A673 (cell line): ENCODE measurements at places on chromosomes 1 and 21. TPM values are rescaled to one million over a fixed set of nuclear protein-coding genes. Genes with fewer than 3 reads are reported as not detected.
A peak's percentile ranks its signal among the peaks of the same experiment; 100 is the strongest.

DNA sequence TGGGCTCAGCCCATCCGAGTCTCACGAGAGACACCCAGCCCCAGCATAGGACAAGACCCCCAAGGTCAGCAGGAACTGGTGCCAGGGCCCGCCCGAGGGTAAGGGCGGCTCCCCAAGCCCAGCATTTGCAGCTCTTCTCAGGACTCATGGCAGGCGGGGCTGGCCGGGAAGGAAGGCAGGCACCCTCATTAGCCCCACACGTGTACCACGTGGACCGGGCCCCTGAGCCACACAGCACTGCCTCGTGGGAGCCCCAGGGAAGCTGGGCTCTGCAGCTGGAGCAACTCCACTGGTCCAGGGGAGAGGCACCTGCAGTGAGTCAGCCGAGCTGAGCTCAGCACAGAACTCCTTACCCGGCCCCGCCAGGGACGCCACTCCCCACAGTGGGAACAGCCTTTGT lies 97.7 kb upstream of the IFFO2 start:
- H3K27me3 ChIP-seq, result no peaks in the 10 kb centered on the region
- H3K4me3 ChIP-seq, result no peak overlapping the region
- DNase-seq, result no peak
- H3K27ac ChIP-seq, result peak overlapping the region; percentile 69
- H3K36me3 ChIP-seq, result no peaks in the 10 kb centered on the region
- peaks cover 36% of the 10 kb centered on the region for H3K4me1 ChIP-seq

The SPATA46 gene
- not detected in 2 replicates for total RNA-seq

DNA sequence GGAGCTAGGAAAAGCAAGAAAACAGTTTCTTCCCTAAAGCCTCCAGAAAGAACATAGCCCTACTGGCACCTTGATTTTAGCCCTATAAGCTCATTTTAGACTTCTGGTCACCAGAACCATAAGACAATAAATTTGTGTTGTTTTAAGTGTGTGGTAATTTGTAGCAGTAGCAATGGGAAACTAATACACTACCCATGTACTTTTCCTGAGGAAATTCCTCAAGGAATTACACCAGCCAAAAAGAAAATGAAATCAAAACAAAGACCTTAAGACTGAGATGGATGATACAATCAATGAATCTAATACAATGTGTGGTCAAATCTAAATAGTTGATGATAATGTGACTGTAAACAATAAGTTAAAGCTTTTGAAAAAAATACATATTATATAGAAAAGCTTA lies 11.8 kb downstream of the VAMP4 start:
- no peak overlapping the region for H3K27ac ChIP-seq
- no peak for DNase-seq
- H3K27me3 ChIP-seq, result no peaks in the 10 kb centered on the region
- peaks cover 4% of the 10 kb centered on the region for H3K4me1 ChIP-seq

- H3K27me3 ChIP-seq, result no peaks in the 10 kb centered on the region
- H3K4me3 ChIP-seq, result no peak overlapping the region
- DNase-seq, result no peak
- H3K27ac ChIP-seq, result no peak overlapping the region
- peaks cover 26% of the 10 kb centered on the region for H3K36me3 ChIP-seq
These were observed 12.2 kb downstream of the ZDHHC18 start for GRCh38 chr1:26838474-26839338.

DNA sequence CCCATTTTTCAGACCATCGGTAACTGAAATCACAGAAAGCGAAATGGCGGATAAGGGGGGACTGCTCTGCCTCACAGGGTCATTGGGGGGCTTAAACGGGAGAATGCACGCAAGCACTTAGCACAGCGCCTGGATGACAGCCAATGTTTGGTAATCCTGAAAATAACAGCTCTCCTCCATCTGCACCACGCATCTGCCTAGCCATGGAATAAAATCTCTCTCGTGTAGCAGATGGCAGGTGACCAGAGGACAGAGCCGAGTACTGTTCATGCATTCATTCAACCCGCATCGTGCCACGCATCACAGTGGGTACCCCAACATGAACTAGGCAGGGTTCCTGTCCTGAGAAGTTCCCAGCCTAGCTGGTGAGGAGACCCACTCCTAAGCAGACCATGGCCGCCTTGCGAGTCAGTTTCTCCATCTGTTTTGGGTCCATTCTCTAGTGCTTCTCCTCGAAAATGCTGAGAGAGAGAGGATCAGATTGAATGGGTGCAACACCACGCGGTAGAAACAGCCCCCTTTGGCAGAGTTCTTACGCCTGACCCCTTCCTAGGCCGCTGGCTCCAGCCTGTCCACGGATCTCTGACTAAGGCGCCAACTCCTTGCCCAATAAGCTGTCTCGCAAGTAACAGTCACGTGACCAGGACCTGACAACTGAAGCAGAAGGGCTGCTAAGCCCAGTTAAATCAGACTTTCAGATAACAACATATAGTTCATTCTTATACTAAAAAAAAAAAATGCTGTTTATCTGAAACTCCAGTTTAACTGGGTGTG lies 7.3 kb downstream of the SLC1A7 start:
- H3K4me1 ChIP-seq, result no peaks in the 10 kb centered on the region
- H3K4me3 ChIP-seq, result no peak overlapping the region
- no peak overlapping the region for H3K27ac ChIP-seq
- H3K27me3 ChIP-seq, result no peaks in the 10 kb centered on the region
- no peaks in the 10 kb centered on the region for H3K36me3 ChIP-seq

GRCh38 chr1:31010086-31010989 lies 55.2 kb downstream of the PUM1 start:
- peaks cover 23% of the 10 kb centered on the region for H3K4me1 ChIP-seq
- H3K4me3 ChIP-seq, result no peak overlapping the region
- DNase-seq, result no peak
- no peak overlapping the region for H3K27ac ChIP-seq

The NMNAT1 gene
- total RNA-seq, result 4.3 and 4.5 TPM in 2 replicates

- no peak within 1 kb of the TSS for H3K27ac ChIP-seq
- peaks cover 15% of the 10 kb centered on the region for H3K4me1 ChIP-seq
- DNase-seq, result no peak
These were observed at the start of gene ANGPTL3 for GRCh38 chr1:62597281-62597680. ANGPTL3 (plus strand) TSS chr1:62597520; CDS start chr1:62597567, 47 bp downstream.

The OTUD3 gene
- 32.8 and 33.9 TPM in 2 replicates for total RNA-seq

The AIRE gene
- total RNA-seq, result not detected in 2 replicates

DNA sequence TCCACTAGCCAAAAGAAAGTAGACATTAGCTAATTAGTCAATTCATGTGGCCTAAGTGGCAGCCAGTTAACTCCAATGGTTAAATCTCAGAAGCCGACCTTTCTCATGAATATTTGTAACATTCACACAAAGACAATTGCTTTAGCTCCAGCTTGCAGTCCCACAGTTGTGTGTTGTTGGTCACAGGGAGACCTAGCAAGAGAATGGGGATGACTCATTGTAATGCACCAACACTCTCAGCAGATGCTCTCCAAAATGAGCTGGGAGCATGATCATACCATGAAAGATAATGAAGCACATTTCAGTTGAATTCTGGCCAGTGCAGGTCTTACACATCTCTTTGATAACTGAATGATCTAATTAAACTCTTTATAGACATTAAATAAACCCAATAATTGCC lies 160.4 kb downstream of the HLX start:
- H3K4me3 ChIP-seq, result no peak overlapping the region
- H3K36me3 ChIP-seq, result no peaks in the 10 kb centered on the region
- H3K27ac ChIP-seq, result no peak overlapping the region

GRCh38 chr1:54257876-54258275 lies 57.9 kb downstream of the MRPL37 start:
- no peak for DNase-seq
- H3K36me3 ChIP-seq, result no peaks in the 10 kb centered on the region
- H3K27me3 ChIP-seq, result no peaks in the 10 kb centered on the region
- H3K4me1 ChIP-seq, result peaks cover 6% of the 10 kb centered on the region
- H3K4me3 ChIP-seq, result no peak overlapping the region

The KCNK1 gene
- not detected in 2 replicates for total RNA-seq

- H3K27me3 ChIP-seq, result no peaks in the 10 kb centered on the region
- no peak overlapping the region for H3K27ac ChIP-seq
- no peak for DNase-seq
- no peaks in the 10 kb centered on the region for H3K4me1 ChIP-seq
These were observed 24.3 kb downstream of the PGBD5 start for GRCh38 chr1:230401763-230402294.

The LCK gene
- not detected in 2 replicates for total RNA-seq

The OR2T35 gene
- total RNA-seq, result not detected in 2 replicates

DNA sequence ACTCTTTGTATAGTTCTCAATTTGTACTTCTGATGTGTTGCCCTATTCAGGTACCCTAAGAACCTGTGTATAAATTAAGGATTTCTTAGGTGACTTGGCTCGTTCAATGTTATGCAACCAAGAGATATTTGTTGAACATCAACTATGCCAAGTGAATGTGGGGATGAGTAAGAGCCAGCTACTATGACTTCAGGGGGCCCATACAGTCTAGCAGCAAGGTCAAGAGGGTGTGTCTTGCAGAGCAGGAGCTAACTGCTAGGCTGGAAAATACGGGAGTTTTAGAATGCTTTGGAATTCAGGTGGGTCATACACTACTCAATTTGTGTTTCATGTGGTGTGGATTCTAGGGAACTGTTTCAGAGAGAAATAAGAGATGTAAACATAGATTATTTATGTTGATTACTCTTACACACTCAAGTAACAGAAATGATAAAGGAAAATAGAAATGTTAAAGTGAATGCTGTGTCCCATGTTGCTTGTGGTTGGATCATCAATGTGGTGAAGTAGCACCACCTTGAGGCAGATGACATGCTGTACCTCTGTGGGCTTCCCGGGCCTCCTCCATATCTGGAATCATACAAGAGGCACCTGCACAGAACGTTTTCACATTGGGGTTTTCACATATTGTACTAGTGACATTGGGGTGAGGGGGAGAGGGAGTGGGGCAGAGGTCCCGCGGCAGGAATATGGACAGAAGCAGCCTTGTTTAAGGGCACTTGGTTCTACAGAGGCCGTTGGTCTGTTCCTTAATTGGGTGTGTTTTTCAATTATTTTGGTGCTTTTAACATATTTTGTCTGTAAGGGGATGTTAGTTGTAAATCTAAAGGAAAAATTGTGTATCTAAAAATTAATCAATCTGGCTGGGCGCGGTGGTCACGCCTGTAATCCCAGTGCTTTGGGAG lies 12.4 kb downstream of the ARPC5 start:
- peak; percentile 68 for DNase-seq
- H3K27ac ChIP-seq, result no peak overlapping the region
- H3K4me1 ChIP-seq, result peaks cover 5% of the 10 kb centered on the region
- peaks cover 23% of the 10 kb centered on the region for H3K36me3 ChIP-seq
- H3K4me3 ChIP-seq, result no peak overlapping the region

The RNPEP gene
- total RNA-seq, result 59.3 and 74.1 TPM in 2 replicates

The CASQ1 gene
- not detected in 2 replicates for total RNA-seq

GRCh38 chr1:232319072-232319471 lies 310.9 kb downstream of the SIPA1L2 start:
- no peaks in the 10 kb centered on the region for H3K4me1 ChIP-seq

GRCh38 chr1:36961062-36961615 lies 73.2 kb downstream of the GRIK3 start:
- H3K36me3 ChIP-seq, result no peaks in the 10 kb centered on the region
- H3K27me3 ChIP-seq, result no peaks in the 10 kb centered on the region
- H3K4me1 ChIP-seq, result no peaks in the 10 kb centered on the region
- DNase-seq, result no peak
- no peak overlapping the region for H3K4me3 ChIP-seq

The SYT11 gene
- 10.2 and 10.6 TPM in 2 replicates for total RNA-seq

- DNase-seq, result no peak
- H3K27me3 ChIP-seq, result no peaks in the 10 kb centered on the region
- no peaks in the 10 kb centered on the region for H3K36me3 ChIP-seq
- peaks cover 20% of the 10 kb centered on the region for H3K4me1 ChIP-seq
- no peak overlapping the region for H3K4me3 ChIP-seq
These were observed 15.4 kb upstream of the MEX3A start for GRCh38 chr1:156097499-156098178.

DNA sequence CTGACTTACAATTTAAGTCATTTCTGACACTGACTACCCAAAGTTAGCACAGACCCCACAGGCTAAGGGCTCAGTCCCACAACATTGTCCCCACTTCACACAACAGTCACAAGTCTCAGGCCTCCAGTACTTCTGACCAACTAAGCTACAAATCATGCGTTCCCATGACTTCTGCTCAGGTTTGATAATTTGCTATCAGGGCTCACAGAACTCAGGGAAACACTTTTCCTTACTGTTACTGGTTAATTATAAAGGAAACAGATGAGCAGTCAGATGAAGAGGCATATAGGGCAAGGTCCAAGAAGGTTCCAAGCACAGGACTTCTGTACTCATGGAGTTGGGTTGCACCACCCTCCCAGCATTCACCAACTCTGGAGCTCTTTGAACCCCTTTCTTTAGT lies 151.2 kb upstream of the TNR start:
- no peak for DNase-seq
- H3K36me3 ChIP-seq, result no peaks in the 10 kb centered on the region
- H3K4me3 ChIP-seq, result no peak overlapping the region
- no peaks in the 10 kb centered on the region for H3K27me3 ChIP-seq

DNA sequence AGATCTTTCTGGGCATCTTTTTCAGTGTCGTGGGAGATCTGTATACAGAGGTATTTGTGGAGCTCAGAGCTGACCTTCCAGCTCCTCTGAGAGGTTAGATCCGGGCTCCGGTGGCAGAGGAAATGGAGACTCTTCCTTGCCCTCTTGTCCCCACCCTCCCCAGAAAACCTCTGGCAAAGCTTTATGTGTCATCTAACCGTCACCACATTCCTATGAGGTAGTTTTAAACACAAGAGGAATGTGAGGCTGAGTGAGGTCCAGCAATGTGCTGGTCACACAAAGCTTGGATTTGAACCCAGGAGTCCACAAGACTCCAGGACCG lies 1.2 kb downstream of the CD160 start:
- DNase-seq, result no peak
- peaks cover 4% of the 10 kb centered on the region for H3K4me1 ChIP-seq
- H3K27me3 ChIP-seq, result no peaks in the 10 kb centered on the region
- no peak overlapping the region for H3K4me3 ChIP-seq

GRCh38 chr1:31811605-31812004 lies 4.2 kb downstream of the SPOCD1 start:
- peak; percentile 60 for DNase-seq
- H3K27ac ChIP-seq, result no peak overlapping the region
- no peak overlapping the region for H3K4me3 ChIP-seq
- no peaks in the 10 kb centered on the region for H3K4me1 ChIP-seq
- H3K27me3 ChIP-seq, result no peaks in the 10 kb centered on the region

The SLC6A17 gene
- total RNA-seq, result not detected in 2 replicates

DNA sequence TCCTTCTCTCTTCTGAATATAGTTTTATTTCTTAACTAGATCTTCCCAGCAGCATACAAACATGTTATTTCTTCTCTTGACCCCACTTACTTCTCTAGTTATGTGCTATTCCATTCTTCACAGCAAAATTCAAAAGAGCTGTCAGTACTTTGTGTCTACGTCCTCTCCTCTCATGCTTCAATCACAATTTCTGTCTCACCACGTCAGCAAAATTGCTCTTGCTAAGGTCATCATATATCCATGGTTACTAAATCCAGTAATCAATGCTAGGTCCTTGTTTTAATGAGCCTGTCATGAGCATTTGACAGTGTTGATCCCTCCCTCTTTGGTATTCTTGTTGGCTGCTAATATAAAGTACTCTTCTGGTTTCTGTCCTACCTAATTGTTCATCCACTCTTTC lies 214.2 kb downstream of the DENND1B start:
- H3K4me1 ChIP-seq, result no peaks in the 10 kb centered on the region
- H3K27ac ChIP-seq, result no peak overlapping the region
